Stomach (tissue), 19 donors: ENCODE measurements at places on chromosomes 7 and 10.

- no peak for DNase-seq
Observed at GRCh38 chr7:69787736-69788431, 189.6 kb downstream of the AUTS2 start.

DNA sequence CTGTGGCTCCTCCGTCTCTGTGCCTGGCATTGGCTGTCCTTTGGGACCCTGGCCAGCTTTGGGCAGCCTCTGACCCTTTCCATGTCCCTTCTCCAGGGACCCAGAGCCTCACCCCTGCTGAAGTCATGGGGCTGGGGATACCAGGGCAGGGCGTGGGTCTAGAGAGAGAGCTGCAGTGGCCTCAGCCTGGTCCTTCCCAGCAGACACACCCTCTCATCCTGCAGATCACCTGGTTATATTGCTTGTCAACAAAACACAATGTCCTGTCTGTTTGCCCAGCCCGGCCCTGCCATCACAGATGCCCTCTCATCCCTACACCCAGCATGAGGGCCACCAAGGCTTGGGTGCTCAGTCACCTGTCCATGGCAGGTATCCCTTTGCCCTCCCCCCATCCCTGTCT is 1.8 kb downstream of the MUC17 start:
- no peak for DNase-seq

DNA sequence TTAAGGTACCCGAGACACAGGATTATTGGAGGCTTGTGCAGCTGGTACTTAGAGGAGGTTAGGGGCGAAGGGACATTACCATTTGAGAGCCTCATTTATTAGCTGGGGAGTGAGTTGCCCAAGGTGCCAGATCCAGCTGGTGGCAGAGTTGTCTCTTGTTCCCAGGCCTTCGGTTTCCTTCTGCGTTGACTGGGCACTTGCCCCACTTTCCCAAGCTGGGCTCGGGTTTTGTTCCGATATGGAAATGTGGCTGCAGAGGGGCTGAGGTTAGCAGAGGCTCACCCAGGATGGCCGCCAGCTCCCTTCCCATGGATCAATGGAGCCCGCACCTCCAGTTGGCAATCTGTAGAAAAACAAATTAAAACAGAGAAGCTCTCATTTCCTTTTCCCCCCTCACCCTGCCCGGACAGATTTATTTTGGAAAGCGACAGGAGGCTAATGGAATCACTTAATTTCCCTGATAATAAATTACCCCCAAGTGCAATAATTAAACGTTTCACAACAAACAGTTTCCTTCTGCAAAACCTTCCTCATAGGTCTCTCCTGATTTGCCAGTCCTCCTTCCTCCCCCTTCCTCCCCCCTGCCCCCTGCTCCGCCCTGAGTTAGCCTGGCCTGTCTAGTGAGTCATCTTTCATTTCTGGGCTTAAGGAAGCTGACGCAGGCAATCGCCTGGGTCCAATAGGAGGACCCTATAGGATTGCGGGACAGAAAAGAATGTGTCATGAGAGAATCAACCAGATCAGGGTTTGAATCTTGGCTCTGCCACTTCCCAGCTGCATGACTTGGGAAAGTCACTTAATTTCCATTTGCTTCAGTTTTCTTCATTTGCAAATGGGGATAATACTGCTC is 51.7 kb downstream of the ADRA2A start:
- peak; percentile 68 for DNase-seq

DNA sequence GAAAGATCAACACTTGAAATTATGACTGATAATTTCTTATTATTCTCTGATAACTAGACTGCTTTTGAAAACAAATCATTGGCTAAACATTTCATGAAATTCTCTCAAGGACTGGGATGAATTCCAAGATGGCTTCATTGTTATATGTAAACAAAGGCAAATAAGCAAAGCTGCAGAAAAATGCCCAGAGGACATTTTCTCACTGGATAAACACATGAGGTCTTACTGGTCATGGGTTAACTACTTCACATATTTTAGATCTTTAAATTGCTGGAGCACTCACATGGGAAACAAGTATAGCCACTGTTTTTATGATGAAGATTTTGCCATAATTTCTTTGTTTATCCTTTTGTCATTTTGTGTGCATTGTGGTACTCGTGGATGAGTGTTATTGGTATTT is 239.1 kb downstream of the PHF14 start:
- peak; percentile 26 for DNase-seq

DNA sequence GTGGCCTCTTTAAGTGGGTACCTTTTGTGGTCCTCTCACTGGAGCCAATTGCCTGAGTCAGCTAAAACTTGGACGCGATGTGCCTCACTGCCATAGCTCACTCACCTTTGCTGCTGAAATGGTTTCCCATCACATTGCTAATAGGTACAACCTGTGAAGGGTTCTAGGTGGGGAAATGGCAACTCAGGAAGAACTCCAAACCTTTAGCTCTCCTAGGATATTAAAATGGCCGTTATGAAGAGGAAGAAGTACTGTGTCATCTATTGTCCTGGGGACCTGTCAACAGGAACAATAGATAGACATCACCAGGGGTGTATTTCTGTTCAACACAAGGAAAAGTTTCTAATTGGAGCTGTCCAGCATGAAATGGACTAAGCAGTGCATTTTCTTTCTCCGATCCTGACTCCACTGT is 1.2 kb upstream of the ZNF655 start:
- peak; percentile 20 for DNase-seq

- DNase-seq: no peak
Observed at GRCh38 chr7:109331423-109331822, 761.7 kb downstream of the DNAJB9 start.

GRCh38 chr7:99380032-99380822 is 5.7 kb downstream of the ARPC1B start:
- peak; percentile 71 for DNase-seq

GRCh38 chr10:624605-625332 is 64.7 kb downstream of the DIP2C start:
- DNase-seq: peak; percentile 74

- DNase-seq: no peak
Observed at GRCh38 chr10:34498821-34499220, 316.3 kb downstream of the PARD3 start.

DNA sequence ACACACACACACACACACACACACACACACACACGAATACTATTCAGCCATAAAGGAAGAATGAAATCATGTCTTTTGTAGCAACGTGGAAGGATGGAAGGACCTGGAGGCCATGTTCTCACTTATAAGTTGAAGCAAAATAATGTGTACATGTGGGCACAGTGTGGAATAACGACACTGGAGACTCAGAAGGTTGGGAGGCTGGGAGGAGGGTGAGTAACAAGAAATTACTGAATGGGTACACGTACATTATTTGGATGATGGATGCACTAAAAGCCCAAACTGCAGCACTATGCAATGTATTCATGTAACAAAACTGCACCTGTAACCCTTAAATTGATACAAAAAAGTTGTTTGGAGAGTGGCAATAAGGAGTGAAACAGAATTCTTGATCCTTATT is 32.1 kb downstream of the KMT2C start:
- no peak for DNase-seq

- DNase-seq: peak; percentile 38
Observed at GRCh38 chr10:73088304-73088703, 8.4 kb downstream of the P4HA1 start.

GRCh38 chr7:159192013-159192412 is 47.3 kb upstream of the VIPR2 start:
- DNase-seq: no peak

- DNase-seq: no peak
Observed at GRCh38 chr7:140415361-140415760, 11.5 kb downstream of the RAB19 start.
